ENCODE measurements at places on chromosomes 4 and X. TPM values are rescaled to one million over a fixed set of nuclear protein-coding genes. Genes with fewer than 3 reads are reported as not detected.
A peak's percentile ranks its signal among the peaks of the same experiment; 100 is the strongest.

TNIP3 gene
- total RNA-seq, result not detected

DUSP9 gene
- total RNA-seq, result 3.9 TPM

PNPLA4 gene
- total RNA-seq, result 11.8 TPM

DNA sequence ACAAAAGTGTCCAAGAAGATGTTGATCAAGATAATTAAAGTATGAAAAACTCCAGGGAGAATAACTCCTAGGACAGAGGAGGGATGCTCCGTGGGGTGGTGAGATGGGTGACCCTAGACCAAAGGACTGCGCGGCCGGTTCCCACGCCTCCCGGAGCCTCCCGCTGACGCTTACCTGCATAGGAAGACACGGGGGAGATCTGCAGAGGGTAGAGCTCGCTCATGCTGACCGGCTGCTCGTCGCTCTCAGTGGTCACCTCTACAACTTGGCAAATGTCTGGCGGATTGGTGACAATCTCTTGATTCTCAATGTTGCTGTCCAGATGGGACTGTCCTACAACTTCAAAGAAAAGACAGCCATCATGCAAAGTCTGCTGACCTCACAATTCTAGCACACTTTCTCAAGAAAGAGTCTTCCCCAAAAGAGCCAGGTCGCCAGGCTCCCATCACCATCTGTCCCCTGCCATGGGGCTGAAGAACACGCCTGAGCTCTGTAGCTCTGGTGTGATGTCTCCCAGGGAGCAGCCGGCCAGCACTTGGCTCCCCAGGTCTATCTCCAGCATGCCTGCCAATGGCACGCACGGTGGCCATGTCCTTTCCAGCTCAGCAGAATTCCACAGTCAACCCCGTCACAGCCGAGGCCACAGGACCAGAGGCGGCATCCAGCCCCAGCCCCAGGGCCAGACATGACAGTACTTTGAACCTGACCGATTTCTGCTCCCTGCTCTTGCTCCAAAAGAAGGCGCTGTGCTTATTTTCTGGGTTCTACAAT is 75.4 kb downstream of the IRF2 start:
- no peak for DNase-seq

VCX gene
- not detected for total RNA-seq

ARHGAP24 gene
- 0.21 TPM for total RNA-seq

GRCh38 chrX:79371101-79371500 is 4.0 kb upstream of the ITM2A start:
- no peak for DNase-seq

TEC gene
- total RNA-seq, result 8.3 TPM

RTL3 gene
- total RNA-seq, result not detected

DNA sequence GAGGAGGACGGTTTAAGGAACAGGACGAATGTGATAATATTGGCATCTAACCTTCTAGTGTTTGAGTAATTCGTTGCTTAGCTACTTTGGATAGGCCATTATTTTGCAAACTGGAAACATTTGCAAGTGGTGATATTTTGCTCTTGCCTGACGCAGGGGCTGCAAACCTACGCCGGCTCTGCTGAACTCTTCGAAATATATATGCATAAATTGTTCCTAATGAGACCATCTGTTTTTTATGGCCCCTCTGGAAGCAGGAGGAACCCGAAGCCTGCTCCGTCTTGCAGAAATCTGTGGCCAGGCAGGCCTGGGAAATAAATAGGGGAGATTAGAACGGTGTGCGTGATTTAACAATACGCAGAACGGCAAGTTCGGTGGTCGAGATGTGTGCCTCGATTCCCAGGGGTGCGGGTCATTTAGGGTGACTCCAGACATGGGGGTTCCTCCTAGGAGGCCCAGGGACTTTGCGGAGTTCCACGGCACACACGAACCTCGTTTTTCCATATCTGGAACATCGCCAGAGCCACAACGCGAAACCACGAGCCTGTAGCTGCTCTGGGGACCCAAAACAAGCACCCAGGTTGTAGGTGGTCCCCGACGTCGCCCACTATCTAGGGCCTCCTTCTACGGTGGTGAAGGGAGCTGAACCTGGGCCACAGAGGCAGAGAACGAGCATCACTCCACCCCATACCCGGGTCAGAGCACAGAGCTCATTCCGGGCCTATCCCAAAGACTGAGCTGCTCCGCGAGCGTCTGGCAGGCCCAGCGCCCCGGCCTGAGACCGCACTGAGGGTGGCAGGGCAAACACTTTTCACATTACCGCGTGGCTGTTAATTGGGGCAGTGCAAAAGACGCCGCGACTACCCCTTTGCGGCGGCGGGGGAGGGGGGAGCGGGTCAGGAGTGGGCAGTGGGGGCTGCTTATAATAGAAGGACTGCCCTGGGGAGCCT is 89.7 kb downstream of the BCOR start:
- peak; percentile 24 for DNase-seq

DNA sequence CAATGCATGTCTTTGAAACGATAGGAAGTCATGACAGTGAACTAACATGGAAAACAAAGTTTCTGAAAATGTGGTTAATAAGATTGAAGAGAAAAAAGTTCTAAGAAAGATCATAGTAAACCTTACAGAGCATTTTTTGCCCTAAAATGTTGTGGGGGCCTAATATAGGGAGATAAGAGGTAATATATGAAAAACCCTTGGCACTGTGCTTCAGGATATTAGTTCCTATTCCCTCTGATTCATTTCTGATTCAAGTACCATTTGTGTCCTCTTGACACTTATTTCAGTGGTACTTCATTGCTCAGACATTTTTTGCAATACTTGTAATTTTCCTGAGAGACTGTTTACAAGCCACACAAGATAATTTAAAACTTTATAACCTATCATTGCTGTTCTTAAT is 35.1 kb downstream of the PAQR3 start:
- no peak for DNase-seq

- DNase-seq, result no peak
Observed at GRCh38 chr4:89625599-89626293, 211.2 kb downstream of the SNCA start.

DNA sequence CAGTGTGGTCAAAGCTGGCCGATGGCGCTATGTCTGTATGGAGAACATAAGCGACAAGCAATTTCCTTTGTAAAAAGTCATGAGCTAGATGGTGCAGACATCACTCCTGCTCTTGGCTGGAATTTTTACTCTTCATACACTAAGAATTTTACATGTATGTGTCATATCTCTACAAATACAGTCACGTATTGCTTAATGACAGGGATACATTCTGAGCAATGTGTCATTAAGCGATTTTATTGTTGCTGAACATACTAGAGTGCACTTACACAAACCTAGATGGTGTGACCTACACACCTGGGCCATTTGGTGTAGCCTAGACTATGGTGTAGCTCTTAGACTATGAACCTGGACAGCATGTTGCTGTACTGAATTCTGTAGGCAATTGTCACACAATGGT is 185.4 kb downstream of the SOWAHB start:
- DNase-seq, result no peak

TXK gene
- 0.50 TPM for total RNA-seq

GRCh38 chr4:44578954-44579353 is 72.5 kb downstream of the YIPF7 start:
- peak; percentile 28 for DNase-seq

NPY1R gene
- total RNA-seq, result 7.4 TPM

- DNase-seq, result no peak
Observed at GRCh38 chrX:38768079-38768478, 33.2 kb upstream of the MID1IP1 start.

- DNase-seq, result no peak
Observed at GRCh38 chrX:13571136-13571535, 1.7 kb downstream of the EGFL6 start.

DNA sequence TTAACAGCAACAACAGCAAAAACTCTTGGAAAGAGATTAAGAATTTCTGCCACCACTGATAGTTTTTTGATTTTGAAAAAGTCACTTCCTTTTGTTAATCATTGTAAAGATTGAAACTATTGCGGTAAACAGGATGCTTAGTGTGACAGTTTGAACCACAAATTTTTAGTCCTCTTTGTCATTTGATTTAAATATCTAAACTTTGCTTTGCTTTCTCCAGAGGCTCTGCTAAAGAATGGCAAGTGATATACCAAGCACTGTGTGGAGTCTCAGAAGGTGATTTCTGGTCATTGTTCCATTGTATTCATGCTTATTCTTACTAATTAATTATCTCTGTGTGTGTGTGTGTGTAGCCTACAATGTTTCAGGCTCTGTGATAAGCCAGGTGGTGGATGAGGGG is 155.6 kb downstream of the BMPR1B start:
- no peak for DNase-seq

LRIT3 gene
- total RNA-seq, result 0.43 TPM

GPC3 gene
- 61.2 TPM for total RNA-seq

DNA sequence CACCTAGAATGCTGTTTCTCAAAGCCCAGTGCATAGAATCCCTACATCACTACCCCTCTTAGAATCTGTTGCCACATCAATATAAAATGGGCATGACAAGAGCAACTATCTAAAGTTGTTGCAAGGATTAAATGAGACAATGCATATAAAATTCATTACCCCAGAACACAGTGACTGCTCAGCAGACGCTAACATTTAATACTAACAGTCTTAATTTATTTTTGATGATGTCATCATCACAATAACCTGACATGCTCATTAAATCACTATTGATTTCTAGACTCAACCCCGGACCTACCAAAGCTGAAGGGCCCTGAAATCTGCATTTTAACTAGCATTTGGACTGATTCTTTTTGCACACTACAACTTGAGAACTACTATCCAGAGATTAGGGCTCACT is 3.9 kb downstream of the ARSJ start:
- no peak for DNase-seq

GRCh38 chrX:116267511-116268040 is 97.0 kb downstream of the AGTR2 start:
- DNase-seq, result no peak

MMRN1 gene
- total RNA-seq, result not detected
